Activated T-cell treated with anti-CD3 and anti-CD28 coated beads, Interleukin-2, amount 50 U/mL, for 1 hour (primary cell): ENCODE measurements at places on chromosomes 5 and 9.
A peak's percentile ranks its signal among the peaks of the same experiment; 100 is the strongest.

DNA sequence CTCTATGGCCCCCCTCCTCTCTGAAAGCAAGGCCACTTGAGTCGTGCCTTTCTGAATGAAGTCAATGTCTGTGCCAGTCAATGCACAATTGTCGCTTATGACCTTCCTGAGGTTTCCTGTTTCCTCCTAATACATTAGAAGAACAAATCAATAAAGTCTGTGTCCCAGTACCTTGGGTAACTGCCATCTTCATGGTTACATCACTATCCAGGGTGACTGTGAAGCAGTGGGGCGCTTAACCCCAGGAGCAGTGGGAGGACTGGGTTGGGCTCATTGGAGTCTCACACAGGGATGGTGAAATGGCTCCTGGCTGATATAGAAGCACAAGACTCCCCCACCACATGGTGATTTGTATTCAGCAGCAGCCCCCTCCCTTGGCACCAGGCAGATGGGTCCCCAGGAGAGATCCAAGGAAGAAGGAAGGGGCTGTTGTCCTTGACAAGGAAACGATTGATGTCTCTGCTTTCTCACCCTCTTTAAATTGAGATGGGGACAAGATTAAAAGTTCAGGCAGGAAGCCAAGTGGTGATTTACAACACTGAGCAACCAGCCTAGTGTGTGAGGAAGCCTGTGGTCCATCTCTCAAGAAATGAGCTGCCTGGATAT is 261.9 kb upstream of the ZNF462 start:
- no peak for DNase-seq

DNA sequence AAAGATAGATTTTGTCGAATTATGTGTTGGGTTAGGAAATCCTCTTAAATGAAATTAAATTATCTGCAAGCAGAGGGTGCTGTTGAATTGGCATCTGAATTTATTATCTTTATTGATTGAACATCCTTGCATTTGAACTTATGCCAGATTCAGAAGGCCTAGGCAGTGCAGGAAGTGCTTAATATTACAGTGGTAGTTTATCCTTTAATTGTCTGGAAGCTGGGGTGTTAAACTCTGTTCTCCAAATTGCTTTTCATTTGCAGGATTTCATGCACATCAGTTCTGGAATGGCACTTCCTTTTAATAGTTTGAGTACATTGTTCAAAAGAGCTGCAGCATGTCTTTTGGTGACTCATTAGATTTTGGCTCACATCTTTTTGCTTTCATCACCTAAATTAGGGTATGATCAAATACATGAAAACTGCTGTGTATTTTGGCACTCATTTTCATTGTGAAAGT is 186.3 kb downstream of the KDM4C start:
- DNase-seq: no peak

DNA sequence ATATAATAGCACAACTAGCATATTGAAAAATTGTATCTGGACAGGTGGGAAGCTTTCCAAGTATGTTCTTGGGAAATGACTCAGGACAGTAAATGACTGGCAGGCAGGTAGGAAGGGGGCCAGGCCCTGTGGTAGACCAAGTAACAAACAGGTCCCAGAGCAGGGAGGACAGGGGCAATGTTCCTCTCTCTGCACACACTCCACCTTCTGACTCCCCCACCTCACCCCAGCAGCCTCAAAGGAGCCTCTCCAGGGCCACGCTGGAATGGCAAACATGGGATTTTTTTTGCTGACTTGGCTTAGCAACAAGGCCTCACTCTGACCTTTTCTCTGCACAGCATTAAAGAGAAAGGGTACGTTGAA is 31.1 kb upstream of the IQGAP2 start:
- DNase-seq: no peak

DNA sequence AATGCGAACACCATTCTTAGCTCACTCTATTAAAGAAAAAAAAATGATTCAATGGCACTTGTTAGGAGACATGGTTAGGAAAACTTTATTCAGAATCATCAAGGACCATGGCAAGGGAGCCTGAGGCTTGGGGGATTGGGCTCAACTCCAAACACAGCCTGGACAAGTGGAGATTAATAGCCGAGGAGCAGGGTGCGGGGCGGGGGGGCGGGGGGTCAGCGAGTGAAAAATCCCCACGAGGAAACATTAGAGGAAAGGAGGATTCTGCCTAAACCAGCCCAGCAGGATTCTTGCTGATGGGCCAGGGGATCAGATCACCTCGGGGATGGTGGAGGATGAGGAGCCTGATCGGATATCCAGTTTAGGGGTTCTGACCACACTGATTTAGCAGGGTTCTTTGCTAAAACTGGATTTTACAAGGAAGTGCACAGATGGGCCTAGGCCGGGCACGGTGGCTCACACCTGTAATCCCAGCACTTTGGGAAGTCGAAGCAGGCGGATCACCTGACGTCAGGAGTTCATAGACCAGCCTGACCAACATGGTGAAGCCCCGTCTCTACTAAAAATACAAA is 24.4 kb upstream of the FIBCD1 start:
- DNase-seq: no peak

DNA sequence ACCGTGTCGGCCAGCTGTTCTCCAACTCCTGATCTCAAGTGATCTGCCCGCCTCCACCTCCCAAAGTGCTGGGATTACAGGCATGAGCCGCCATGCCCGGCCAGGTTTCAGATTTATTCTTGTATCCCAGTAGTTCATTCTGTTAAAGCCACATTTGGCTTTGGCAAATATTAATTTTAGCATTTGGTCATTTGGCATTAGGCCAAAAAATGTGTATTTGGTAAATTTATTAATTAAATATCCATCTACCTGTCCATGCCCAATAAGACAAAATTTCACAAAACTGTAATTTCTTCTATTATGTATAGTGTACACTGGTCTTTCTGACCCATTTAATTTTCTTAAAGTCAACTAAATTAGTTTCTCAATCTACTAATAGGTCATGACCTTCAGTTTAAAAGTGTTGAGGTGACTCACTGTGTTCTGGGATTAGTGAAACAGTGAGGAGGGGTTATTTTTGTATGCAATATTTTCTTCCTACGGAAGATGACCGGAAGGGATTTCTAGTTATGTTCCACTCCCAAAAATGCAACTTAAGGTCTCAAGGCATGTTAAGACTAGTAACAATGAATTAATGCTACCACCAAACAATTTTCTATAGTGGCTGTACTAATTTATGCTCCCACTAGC is 21.0 kb downstream of the OSTF1 start:
- no peak for DNase-seq

- DNase-seq: no peak
These were observed 252.0 kb downstream of the RASEF start for GRCh38 chr9:82810915-82811314.

DNA sequence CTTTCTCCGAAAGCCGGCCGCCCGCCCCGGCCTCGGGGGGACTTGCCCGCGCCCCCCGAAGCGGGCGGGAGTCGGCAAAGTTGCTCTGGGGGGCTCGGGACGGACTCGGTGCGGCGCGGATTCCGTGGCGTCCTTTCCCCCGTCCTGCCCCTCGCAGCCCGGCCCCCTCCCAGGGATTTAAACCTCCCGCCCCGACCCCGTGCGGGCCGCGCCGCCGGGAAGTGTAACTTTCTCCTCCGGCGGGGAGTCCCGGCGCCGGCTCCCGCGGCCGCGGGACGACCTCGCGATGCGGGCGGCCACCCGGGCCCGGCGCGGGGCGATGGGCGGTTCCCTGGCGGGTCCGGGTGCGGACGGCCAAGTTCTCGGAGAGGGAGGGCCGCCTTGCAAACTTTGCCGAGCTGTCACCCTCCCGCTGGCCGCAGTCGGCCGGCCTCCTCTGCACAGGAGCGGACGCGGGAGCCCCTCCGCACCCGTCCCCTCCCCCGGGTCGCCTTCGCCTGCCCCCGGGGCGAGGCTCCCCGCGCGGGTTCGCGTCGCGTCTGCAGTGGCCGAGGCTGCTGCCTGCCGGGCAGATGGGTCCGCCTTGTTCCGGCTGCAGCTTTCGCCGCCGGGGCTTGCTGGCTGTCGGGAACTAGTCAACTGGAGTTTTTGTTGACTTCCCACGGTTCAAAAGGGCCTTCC is 732 bp downstream of the PBX3 start:
- peak; percentile 47 for DNase-seq

- peak; percentile 73 for DNase-seq
These were observed 19.3 kb downstream of the PPIP5K2 start for GRCh38 chr5:103139264-103139865.

DNA sequence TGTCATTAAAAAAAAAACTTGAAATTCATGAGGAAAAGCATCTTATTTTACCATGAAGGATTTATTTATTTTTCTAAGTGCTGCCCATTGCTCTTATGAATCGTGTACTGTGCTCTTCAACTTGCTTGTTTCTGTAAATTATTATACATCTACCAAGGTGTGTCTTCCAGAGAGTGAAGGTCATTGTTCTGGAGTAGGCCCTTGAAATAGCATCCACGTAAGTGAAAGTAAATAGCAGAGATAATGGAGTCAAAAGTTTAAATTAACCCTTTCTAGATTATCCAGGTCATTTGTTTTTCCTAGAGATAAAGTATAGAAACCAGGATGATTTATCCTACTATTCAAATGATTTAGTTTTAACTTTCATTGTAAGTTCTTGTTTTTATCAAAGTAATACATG is 473.1 kb downstream of the DIRAS2 start:
- no peak for DNase-seq

DNA sequence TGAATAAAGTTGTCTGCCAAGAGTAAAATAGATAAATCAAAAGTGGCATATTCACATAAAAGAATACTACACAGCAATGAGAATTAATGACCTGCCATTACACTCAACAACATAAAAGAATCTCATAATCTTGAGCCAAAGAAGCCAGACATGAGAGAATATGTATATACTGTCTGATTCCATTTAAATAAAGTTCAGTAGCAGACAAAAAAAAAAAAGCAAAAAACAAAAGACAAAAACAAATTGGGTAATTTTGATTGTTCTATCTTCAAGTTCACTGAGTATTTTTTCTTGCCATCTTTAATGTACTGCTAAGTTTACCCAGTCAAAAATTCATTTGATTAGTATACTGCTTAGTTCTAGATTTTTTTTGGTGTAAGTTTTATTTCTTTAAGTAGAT is 87.9 kb upstream of the TRPC7 start:
- no peak for DNase-seq

- no peak for DNase-seq
These were observed 2.8 kb upstream of the SPOCK1 start for GRCh38 chr5:137501846-137502406.

DNA sequence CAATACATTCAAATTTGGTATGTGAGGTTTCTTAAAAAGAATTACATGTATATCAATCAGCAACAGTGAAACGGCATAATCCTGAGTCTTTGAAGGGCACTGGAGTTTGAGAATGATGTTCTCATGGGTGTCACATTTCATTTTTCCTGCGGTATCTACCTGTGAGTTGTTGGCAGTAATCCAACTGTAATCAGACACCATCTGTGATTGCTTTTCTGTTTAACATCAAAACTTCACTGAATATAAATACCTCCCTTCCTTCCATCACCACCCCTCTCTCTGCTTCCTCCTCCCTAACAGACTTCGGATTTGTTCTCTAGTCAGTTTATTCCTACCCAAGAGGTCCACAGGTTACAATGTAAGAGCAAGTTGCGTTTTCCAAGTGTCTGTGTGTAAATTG is 275.2 kb upstream of the PCSK5 start:
- DNase-seq: no peak

- DNase-seq: no peak
These were observed 16.5 kb upstream of the SRFBP1 start for GRCh38 chr5:121945261-121945660.

DNA sequence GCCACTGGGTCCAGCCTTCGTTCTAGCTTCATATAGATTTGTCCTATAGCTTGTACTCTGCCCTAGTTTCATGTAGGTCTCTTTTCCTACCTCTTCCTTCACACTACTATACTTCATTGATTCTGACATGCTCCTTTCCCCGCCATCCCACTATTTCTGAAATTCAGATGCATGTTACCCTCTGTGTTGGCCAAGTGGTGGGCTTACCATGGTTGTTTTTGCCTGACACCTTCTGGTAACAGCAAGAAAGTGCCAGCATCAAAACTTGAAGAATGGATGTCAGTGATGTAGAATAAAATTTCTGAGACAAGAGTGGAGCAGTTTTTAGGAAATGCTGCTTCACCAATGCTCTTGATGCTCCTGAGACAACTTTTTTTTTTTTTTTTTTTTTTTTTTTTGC is 19.5 kb upstream of the SERINC5 start:
- no peak for DNase-seq

- no peak for DNase-seq
These were observed 21.6 kb upstream of the CLPTM1L start for GRCh38 chr5:1366514-1366913.

DNA sequence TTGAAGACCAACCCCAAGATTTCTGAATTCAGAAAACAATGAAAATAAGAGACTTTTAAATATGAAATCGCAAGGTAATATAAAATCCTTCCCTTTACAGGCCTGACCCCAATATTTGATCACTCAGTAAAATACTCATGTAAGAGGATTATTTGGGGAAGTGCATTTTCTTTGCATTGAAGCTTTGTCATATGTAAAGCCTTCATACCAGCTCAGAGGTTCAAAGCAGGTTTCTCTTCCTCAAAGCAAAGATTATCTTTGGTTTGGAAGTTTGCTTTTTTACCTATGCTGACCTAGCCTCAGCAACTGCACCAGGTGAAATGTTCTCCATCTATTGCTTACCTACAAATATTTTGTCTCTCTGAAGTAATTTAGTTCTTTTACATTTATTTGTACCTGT is 106.5 kb upstream of the PARP8 start:
- DNase-seq: no peak

- no peak for DNase-seq
These were observed 379.4 kb downstream of the PRR16 start for GRCh38 chr5:120843390-120843980.

DNA sequence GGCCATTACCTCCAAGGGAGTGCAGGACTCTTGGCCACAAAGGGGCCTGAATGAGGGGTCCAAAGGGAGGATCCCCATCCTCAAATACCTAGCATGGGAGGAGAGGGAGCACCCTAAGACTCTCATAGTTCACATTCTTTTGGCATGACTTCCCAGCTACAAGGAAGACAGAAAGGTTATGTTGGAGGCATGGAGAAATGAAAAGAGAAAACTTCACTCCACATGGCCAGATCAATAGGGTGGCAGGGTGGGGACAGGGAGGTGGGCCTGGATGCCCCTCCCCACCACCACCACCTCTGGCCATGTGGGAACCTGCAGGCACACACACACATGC is 97.6 kb downstream of the PAX5 start:
- DNase-seq: no peak

- no peak for DNase-seq
These were observed 189.7 kb downstream of the DAB2IP start for GRCh38 chr9:121840838-121841760.

DNA sequence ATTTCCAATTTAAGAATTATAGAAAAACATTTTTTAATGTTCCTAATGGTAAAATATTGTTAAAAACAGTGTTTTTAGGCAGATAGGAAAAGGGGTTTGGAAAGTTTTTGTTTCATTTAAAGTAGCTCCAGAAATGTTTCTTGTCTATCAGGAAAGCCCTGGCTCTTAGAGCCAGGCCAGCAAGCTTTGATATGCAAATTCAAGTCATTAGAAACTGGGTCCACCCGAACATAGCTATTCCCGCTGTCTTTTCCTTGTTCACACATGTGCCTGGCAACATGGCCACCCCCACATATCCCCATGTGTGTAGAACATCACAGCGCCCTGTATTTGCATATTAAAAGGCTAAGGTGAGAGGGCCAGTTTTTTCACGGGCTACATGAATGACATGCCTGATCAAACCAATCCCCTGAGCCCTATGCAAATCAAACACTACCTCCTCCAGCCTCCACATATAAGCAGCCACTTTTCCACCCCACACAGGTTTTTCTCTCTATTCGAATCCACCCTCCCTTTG is 925.3 kb upstream of the CDH10 start:
- no peak for DNase-seq
